ENCODE measurements at places on chromosomes 5 and 9.

DNA sequence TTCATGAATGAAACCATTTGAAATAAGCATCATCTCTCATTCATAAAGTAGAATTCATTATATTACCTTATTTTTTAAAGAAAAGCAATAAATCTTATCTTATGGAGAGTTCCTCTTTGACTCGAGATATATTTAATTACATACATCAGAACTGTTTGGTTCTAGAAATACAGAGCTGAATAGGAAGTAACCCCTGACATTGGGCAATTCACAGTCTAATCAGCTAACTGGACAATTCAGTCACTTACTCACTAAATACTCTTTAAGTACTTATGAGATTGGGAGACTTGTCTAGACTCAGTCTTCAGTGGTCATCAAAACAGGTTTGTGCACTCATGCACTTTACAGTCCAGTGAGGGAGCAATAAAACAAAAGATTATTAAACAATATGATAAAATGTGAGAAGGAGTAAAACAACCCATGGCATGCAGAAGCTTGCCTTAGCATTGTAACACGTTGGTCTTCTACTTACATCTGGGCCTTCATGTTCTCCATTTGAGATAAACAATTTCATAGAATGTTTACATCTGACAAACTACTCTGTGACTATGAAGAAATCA is 11.5 kb upstream of the FBXO38 start:
- DNase-seq = no peak

- DNase-seq = no peak
These were observed 46.7 kb downstream of the MYO10 start for GRCh38 chr5:16889203-16889971.

- no peak for DNase-seq
These were observed 91.7 kb downstream of the SPATA31D1 start for GRCh38 chr9:82080265-82080664.

DNA sequence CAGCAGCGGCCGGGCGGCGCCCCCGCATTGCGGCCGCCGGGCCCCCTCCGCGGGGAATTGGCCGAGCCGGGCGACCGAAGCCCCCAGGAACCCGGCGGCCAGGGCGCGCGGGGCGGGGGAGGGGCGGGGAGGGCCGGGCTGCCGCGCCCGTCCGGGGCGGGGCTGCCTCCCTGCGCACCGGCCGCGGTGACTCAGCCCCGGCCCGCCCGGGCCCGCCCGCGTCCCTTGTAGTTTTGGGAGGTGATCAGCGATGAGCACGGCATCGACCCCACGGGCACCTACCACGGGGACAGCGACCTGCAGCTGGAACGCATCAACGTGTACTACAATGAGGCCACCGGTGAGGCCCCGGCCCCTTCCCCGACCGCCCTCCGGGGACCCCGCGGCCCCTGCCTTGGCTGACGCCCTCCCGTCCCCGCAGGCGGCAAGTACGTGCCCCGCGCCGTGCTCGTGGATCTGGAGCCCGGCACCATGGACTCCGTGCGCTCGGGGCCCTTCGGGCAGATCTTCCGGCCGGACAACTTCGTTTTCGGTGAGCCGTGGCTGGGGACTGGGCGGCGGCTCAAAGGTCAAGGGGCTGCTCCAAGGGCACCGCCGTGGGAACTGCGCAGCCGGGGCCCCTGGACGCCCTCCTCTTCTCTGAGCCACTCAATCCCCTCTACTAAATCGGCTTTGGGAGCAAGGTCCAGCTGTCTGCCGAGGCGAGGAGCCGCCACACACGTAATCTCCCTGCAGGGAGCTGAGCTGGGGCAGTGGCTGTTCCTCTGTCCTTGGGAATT is 592 bp downstream of the TUBB4B start:
- DNase-seq = no peak

GRCh38 chr5:128111818-128112448 is 28.4 kb downstream of the SLC12A2 start:
- DNase-seq = peak; percentile 36

DNA sequence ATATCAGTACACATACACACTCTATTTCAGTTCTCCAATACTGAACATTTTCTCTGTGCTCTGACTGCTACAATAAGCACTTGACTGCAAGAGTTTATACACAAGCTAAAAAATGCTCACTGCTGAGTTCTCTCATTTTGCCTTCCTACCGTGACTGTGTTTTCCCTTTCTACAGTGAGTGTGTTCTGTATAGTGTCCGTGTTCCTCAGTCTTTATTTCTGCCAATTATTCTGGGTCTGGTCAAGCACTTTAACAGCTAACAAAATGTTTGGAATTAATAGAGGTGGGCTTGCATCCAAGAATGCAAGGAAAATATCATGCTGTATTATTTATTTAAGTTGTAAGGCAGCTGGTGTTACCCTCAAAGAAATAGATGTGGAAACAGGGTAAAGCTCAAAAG is 217.0 kb upstream of the NREP start:
- DNase-seq = no peak

All from GM04504 (cell line).